NCI-H446 (cell line): ENCODE measurements at places on chromosomes 6 and 20.

GRCh38 chr20:3193806-3194616, 10.5 kb downstream of the DDRGK1 start:
- no peak for DNase-seq

DNA sequence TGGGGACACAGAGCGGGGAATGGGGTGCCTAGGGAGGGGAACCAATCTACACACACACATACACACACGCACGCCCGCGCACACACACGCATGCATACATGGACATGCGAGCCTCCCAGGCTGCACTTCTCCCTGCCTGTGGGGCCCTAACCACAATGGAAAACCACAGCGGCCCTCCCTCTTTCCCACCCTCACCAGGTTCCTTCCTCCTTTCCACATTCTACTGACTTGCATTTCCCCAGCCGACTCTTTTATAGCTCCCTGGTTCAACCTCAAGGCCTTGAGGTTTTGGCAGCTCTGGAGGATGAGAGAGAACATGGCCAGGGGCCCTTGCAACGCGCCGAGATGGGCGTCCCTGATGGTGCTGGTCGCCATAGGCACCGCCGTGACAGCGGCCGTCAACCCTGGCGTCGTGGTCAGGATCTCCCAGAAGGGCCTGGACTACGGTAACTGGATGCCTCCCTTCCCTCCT, at the start of gene BPI:
Gene BPI (plus strand): TSS at position 249 of the 472 bp plus-strand sequence. CDS start 68 bp downstream, at position 317.
- DNase-seq: no peak

DNA sequence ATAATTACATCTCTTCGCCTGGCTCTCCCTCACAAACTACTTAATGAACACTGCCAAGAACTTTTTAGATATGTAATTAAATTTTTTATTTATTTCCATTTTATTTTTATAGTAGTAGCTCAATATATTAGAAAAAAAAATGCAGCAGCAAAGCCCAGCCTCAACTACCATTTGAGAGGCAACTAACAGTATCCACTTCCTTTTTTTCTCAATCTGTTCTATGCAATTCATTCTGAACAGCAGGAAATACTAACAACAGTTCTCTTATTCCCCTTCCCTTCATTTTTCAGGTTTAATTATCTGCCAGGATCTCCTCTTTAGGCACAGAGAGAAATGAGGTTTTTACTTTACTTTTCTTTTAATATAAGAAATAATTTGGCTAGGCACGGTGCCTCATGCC, 112.7 kb downstream of the ZNF217 start:
- DNase-seq: no peak

DNA sequence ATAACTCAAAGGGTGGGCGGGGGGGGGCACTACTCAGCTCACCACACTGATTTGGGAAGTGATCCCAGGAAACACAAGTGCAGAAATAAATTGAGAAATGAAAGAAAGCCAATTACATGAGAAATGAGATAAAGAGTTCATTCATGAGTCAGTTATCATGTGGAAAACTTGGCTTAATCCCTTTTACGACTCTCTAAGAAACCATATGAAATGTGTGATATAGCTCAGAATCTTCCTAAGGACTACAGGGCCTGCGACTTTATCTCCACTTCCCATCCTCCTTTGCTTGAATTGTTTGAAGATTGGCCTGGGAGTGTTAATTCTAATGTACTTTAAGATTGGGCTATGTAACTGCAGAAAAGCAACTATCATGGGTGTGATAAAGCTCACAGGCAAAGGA, 3.6 kb upstream of the BTN2A2 start:
- DNase-seq: no peak

GRCh38 chr20:59752101-59752586, 147.8 kb downstream of the PHACTR3 start:
- no peak for DNase-seq

GRCh38 chr20:62900052-62900691, 26.1 kb downstream of the DIDO1 start:
- DNase-seq: peak; percentile 49

DNA sequence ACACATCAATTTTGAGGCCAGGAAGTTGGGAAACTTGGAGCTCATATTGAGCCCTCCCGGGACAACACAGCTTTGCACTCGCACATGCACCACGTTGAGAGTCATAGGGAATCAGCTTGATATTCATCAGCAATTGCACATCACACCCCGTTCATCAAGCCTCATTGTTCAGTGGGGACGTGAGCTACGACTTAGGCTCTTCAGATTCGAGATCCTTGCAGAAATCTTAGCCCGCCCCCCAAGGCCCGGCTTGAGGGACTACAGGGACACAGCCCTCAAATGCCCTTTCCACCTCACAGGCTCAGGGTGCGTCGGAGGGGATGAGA, 93.0 kb upstream of the MAFB start:
- no peak for DNase-seq

- DNase-seq: no peak
Measured at GRCh38 chr6:89734526-89734925, 85.1 kb downstream of the MDN1 start.

- DNase-seq: no peak
Measured at GRCh38 chr20:23232219-23232581, 118.4 kb upstream of the NXT1 start.

- DNase-seq: no peak
Measured at GRCh38 chr6:121330516-121330915, 3.8 kb downstream of the TBC1D32 start.

DNA sequence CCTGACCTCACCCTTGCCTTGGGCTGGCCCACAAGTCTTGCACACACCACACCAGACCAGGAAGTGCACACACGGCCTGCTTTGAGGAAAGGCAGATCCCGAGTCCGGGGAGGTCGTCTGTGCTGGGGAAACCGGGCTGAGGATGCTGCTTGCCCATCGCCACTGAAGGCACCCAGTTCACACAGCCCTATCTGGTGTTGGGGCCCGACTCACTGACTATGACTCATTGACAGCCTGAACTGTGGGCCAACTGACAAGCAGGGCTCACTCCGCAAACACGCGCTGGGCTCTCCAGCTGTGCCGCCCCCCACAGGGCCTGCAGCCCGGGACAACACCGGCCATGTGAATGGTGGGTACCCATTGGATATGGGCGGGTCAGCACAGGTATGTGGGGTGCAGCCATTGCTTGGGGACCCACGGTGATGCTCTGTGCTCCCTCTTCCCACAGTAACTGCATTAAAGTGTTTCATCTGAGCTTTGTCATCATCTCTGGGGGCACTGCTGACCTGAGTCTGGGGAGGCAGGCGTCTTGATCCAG, 1.6 kb downstream of the SAMD10 start:
- DNase-seq: no peak

- DNase-seq: no peak
Measured at GRCh38 chr20:44754554-44754953, 8.9 kb downstream of the KCNK15 start.

- peak; percentile 47 for DNase-seq
Measured at GRCh38 chr6:70686548-70687133, 19.0 kb downstream of the SMAP1 start.

- no peak for DNase-seq
Measured at GRCh38 chr6:109024368-109024767, 70.3 kb downstream of the SESN1 start.

GRCh38 chr6:113385020-113385431, 472.1 kb upstream of the MARCKS start:
- DNase-seq: no peak

GRCh38 chr6:11384531-11385309, 152.3 kb upstream of the NEDD9 start:
- DNase-seq: no peak

- DNase-seq: no peak
Measured at GRCh38 chr6:55100686-55101085, 73.6 kb upstream of the HCRTR2 start.

DNA sequence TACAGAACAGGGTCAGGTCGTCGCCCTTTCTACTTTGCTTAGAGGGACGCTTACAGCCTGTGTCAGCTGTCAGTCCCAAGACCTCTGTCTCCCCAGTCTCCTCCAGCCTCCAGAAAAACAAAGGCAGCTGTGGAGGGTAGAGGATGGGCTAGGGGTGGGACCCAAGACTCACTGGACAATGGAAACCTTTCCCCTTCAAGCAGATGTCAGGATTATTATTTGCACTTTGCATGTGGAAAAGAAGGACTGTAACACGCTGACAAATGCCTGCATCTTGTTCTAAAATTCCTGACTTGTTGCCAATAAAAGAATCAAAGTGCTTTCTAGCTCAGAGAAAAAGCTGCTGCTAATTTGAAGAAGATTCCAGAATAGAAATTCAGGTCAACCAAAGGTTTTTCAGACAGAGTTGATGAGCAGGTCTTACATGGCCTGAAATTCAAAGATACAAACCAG, 58.7 kb downstream of the SNX5 start:
- no peak for DNase-seq

GRCh38 chr6:106046116-106046853, 39.9 kb upstream of the PRDM1 start:
- DNase-seq: no peak

- no peak for DNase-seq
Measured at GRCh38 chr20:54091120-54091480, 20.7 kb upstream of the BCAS1 start.

GRCh38 chr6:136790411-136791295, 1.6 kb downstream of the MAP3K5 start:
- DNase-seq: no peak

- DNase-seq: no peak
Measured at GRCh38 chr6:24428615-24429014, 25.9 kb downstream of the MRS2 start.

- DNase-seq: no peak
Measured at GRCh38 chr20:19016140-19016497, 196.3 kb upstream of the SLC24A3 start.

DNA sequence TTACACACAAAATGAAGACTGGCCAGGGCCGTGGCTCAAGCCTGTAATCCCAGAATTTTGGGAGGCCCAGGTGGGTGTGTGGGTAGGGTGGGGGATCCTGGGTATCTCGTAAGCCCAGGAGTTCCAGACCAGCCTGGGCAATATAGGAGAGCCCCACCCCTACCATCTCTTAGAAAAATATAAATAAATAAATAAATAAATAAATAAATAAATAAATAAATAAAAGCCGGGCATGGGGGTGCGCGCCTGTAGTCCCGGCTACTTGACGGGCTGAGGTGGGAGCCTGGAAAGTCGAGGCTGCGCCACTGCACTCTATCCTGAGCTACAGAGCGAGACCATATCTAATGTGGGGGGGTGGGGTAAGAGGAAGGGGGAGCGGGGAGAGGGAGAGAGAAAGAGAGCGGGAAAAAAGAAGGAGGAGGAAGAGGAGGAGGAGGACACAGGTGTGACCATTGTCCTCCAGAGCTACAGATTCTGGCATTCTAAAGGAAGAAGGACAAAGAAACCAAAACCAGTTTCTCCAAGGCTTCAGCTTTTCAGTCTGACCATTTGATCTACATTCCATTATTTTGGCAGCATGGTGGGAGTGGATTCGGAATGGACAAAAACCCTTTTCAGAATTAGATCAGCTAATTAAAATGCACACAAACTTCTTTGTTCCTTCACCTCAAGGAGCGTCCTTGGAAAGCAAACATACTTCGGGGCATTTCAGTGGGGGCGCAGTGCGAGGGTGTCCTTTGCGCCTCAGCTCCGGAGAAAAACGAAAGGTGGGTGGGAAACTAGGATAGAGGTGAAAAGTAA, 577 bp upstream of the C6orf141 start:
- no peak for DNase-seq

DNA sequence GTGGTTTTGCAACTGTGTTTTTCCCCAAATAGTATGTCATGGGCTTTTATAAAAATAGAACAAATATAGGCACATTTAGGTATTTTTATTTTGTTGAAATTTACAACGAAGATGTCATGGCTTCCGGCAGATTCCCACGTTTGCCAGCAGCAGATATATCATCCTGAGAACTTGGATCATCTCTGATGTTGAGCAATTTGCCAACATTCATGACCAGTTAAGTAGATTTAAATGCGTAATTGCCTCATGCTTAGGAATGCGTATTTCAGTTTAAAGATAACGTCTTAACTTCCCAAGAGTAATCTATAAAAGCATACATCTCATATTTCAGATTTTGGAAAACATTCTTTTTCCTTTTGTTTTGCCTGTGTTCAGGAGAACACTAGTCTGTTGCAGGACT, 457.8 kb downstream of the QKI start:
- DNase-seq: no peak

DNA sequence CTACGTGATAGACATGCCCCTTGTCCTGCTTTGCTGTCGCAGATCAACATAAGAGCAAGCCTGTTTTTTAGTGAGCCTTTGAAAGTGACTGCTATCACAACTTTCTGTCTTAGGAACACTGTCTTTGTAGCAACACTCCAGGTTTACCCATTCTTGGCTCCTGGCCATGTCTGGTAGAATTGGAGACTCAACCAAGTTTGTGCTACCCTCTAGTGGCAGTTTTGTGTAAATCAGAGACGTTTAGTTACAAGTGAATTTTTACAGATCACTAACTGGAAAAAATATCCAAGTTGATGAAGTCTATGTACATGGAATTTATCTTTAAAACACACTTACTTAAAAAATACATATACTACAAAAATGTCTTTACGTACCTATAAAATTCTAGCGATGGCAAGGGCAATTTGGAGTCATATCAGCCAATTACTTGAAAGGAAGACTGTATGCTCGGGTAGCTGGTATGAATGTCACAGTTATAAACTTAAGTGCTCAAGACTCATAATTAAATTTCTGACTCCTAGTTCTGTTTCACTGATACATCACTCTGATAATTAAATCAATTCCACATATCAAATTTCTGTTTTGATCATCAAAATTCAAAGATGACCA, 101.4 kb downstream of the ADGB start:
- DNase-seq: peak; percentile 83

DNA sequence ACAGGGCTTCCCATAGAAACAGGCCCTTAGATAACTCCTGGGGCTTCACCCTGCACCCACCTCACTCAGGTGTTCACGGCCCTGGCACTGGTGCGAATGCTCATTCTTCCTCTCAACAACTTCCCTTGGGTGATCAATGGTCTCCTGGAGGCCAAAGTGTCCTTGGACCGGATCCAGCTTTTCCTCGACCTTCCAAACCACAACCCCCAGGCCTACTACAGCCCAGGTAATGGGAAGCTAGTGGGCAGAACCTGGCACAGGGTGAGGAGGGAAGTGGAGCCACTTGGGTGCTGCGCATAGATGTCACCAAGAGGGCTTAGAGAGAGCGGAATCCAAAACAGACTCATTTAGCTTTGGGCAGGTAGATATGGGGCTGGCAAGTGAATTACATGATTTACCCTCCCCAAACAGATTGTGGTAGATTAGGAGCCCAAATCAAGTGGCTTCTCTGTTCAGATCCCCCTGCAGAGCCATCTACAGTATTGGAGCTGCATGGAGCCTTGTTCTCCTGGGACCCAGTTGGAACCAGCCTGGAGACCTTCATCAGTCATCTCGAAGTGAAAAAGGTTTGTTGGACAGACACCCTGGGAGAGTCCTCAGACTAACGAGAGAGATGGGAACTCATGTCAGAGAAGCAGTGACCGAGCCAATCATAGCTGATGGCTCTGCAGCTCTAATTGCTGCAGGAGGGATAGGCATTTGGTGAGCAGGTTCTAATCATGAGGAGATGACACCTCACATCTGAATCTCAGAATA, 8.5 kb downstream of the ABCC10 start:
- no peak for DNase-seq
